ENCODE measurements at places on chromosomes 1 and 21.

- no peak for DNase-seq
Observed at GRCh38 chr1:22057861-22058260, 5.4 kb downstream of the CDC42 start.

DNA sequence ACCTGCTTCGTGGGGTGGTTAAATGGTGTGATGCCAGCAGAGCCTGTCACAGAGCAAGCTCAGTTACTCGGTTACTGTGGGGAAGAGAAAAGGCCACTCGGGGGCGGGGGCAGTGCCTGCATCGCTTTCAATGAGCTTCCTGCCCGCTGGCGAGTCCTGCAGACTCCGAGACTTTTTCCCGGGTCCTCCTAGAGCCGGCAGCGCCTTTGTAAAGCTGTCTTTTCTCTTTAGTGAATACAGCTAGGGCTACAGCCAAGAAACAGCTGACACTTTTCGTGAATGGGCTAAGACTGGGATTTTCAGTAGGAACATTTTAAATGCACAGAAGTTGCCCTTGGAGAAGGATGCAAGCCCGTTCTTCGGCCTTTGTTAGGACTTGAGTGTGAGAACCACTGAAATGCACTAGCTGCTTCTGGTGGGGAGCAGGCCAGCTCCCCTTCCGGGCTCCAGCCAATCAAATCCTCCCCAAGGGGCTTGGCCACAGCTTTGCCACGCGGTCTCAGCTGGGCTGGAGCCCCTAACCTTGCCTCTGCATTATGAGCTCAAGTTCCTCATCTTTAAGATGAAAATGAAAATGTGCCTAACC lies 23.4 kb upstream of the EFHD2 start:
- no peak for DNase-seq

DNA sequence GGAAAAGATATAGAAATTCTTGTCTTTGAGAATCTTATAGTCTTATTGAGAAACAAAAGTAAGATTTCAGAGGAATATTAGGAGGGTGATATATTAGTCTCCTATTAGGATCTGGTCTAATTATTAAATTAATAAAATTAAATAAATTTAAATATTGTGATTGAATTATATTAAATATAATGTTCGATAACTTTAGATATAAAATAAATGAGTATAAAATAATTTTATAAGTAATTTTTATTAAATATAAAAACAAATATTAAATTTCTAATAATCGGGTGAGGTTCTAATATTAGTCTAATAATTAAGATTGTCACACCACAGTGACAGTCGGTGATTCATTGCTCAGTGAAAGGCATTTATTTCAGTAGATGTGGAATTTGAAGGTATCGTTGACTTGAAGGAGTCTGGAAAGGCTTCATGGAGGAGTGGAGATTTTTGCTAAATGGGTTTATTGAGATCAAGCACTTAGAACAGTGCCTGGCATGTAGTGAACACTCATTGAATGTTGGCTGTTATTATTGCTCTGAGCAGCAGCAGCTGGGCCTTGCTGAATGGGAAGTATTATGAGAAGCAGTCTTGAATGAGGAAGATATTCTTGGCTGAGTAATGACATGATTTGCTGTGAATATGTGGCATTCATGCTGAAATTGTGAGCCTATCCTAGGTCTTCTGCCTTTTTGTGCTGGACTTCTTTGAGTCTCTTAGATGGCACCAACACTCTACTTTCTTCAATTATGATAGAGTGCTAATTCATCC lies 74.6 kb downstream of the USP25 start:
- DNase-seq, result no peak

- no peak for DNase-seq
Observed at GRCh38 chr1:212286556-212287131, 1.4 kb downstream of the PPP2R5A start.

DNA sequence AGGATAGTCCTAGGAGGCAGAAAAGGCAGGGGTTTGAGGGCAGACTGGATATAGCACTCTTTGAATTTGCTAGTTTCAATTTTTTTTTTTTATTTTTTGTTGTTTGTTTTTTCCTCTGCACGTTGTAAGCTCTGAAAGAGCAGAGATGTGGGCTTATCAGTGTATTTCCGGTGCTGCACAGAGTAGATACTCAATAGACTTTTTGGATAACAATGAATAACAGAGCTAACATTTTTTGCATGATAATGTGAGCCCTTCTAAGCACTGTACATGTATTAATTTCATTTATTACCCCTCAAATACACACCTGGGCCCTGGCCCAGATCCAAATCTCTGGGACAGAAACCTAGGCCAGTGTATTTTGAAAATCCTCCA lies 17.1 kb upstream of the PARP1 start:
- no peak for DNase-seq

- DNase-seq, result no peak
Observed at GRCh38 chr1:93186667-93187066, 6.1 kb downstream of the CCDC18 start.

GRCh38 chr1:195962051-195962450 lies 646.2 kb downstream of the KCNT2 start:
- no peak for DNase-seq

DNA sequence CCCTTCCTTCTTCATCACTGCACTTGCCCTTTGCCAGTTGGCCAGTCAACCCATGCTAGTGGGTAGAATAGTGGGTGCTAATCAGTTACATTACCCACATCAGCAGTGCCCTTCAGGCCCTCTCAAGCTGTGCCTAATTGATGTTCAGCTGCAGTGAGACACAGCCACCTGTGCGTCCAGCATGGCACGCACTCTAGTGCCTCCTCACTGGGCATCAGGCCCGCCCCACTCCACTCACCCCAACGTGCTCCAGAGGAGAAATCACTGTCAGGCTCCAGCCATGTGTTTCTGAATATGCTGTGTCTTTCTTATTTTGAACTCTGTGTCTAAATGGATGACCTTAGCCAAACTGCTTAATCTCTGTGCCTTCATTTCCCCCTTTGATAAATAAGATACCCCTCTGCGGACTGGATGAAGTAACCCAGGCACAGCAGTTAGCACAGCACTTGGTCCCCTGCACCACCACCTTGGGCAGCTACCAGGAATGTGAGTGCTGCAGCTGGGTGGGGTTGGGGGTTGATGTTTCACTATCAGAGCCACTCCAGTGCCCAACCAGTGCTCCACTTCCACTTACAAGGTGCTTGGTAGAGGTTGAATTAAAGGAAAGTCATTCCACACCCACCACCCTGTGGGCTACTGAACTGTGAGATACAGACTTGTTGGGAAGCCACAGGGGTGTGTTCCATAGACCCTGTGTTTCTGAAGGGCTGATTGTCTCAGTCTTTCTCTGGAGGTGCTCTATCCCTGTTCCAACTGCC lies 8.9 kb upstream of the ADORA3 start:
- DNase-seq, result no peak

- no peak for DNase-seq
Observed at GRCh38 chr1:212247179-212247721, 38.0 kb upstream of the PPP2R5A start.

GRCh38 chr1:109910123-109910962 lies at the start of gene CSF1:
Gene CSF1, plus strand, starts transcription at chr1:109910849. Its CDS starts 175 bp downstream, at chr1:109911024.
- DNase-seq, result peak; percentile 66

DNA sequence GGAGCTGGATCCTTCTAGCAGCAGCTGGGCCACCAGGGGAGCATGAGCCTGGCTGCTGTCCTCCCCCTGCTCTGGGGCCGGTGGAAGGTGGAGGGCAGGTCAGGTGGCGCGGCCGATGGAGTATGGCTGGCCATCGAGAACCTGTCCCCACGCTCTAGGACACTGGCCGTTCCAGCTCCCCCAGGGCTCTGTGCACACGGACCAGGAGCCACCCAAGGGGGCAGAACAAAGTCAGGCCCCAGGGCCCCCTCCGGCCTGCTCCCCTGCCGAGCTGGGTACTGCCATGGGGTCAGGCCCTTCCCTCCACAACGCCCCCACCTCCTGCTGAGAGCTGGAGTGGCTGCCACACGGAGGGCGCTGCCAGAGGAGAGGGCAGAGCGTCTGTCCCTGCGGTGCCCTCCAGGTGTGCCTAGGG lies 4.5 kb upstream of the PLCH2 start:
- DNase-seq, result no peak

DNA sequence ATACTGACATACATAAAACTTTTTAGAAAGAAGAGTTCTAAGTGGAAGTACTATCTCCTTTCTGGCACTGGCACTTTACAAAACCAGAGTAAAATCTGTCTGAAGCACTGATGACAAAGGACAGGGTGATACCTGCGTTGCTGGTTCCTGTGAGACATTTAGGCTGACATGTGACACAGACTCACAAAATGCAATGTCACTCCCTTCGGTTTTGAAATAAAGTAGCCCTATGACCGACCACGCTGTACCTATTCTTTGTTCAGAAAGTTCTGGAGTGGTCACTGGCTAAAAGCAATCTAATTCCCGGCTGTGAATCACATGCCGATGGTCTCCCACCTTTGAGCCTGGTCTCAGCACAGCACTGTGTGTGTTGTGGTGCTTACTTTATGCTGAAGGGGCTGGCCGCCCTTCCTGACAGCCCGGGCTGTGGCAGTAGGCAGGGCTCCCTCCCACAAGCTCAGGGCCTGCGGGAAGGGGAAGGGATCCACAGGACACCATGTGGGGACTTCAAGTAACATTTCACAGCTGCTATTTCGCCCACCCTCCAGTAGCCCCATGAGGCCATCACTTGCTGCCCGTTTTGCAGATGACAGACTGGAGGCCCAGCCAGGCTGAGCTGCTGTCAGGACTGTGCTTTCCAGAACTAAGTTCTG lies 48.0 kb downstream of the MRPL37 start:
- no peak for DNase-seq

GRCh38 chr1:205224736-205225135 lies 3.0 kb upstream of the TMCC2 start:
- no peak for DNase-seq

- no peak for DNase-seq
Observed at GRCh38 chr1:115726161-115726560, 42.4 kb downstream of the CASQ2 start.

- no peak for DNase-seq
Observed at GRCh38 chr21:36209626-36210171, 53.1 kb downstream of the DOP1B start.

DNA sequence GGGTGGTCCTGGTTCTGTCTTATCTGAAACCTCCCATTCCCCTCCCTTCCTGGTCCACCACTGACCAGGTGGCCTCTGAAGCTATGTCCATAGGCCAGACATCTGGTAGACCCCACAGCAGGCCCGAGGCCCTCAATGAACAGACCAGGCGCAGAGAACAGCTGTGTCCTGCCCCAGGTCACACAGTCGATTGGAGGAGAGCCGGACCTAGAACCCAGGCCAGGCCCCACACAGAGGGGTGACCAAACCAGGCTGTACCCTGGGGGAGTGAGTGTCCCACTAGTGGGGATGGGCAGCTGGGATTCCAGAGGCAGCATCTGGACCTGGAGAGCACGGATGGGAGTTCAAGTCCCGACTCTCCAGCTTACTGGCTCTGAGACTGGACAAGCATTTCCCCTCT lies 29.2 kb downstream of the RNU1-1 start:
- DNase-seq, result no peak

- no peak for DNase-seq
Observed at GRCh38 chr21:31360717-31361116, 16.7 kb upstream of the TIAM1 start.

DNA sequence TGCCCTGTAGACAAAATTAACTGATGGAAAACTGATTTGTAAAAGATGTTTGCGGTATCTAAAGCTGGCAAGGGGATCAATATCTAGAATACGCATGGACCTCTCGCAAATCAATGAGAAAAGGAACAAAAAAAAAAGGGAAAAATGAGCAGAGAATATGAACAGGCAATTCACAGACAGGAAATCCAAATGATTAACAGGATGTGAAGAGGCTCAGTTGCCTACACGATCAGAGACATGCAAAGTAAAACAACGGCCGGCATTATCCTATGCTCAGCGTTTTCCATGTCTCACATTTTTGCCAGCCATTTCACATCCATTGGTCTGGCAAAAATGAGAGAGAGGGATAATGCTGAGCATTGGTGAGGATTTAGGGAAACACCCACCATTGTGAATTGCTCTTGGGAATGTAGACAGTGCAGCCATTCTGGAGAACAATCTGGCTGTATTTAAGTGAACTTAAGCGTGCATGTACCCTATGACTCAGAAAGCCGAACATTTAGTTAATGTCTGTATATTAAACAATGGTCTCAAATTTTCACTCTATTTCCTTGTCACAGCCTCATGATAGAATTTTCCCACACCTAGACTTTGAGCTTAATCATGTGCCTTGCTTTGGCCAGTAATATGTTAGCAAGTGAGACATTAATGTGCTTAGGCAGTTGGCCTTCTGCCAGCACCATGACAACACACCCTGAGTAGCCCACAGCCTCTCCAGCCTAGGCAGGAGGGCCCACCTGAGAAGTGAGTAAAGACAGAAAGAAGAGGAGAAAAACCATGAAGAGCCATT lies 61.0 kb upstream of the NBPF3 start:
- no peak for DNase-seq

DNA sequence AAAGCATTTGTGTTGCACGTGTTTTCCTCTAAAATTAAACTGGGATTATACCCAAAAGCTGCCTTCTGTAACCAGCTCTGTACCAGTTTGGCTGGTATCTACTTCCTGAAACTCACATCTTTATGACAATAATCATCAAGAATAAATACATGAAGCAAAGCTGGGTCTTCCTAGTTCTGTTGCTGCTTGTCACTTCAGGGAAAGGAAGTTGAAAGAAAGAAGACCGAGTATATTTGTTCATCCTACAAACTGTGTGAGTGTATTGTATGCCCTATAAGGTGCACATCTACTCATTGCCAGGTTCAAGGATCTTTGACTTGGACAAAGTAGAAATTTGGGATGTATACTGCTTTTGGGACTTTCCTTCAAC lies 29.1 kb upstream of the IFNGR2 start:
- no peak for DNase-seq
